Progenitor cell of endocrine pancreas (in vitro differentiated cells): ENCODE measurements at places on chromosomes 7 and 10. TPM values are rescaled to one million over a fixed set of nuclear protein-coding genes. Genes with fewer than 3 reads are reported as not detected.

The EVX1 gene
- total RNA-seq, result not detected in 2 replicates

The TRIM50 gene
- 10.9 and 11.2 TPM in 2 replicates for total RNA-seq

The LIPN gene
- not detected in 2 replicates for total RNA-seq

The TMEM168 gene
- total RNA-seq, result 19.3 and 20.7 TPM in 2 replicates

The TMEM196 gene
- 0.55 and 0.69 TPM in 2 replicates for total RNA-seq

The LRGUK gene
- 2.6 and 2.9 TPM in 2 replicates for total RNA-seq

The POMZP3 gene
- 10.9 and 11.9 TPM in 2 replicates for total RNA-seq

The GDF10 gene
- total RNA-seq, result not detected in 2 replicates
